Caco-2 (cell line): ENCODE measurements at places on chromosomes 5 and 9.

DNA sequence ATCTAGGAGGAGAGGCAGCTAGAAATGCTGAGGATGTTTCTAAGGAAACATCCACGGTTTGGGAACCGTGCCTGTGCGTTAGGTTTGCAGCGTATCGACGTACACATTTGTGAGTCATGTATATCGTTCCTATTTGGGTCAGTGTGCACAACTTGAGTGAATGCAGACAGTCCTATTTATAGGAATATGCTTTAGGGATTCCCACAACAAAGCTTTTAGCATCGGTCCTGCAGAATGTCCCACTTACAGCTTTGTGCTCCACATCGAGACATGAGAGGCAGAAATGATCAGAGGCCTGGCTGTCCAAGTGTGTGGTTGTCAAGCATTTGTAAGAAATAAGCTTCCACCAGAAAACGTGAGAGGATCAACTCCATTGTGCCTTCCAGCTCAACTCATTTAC, 1282.7 kb upstream of the WWC1 start:
- peaks cover 5% of the 10 kb centered on the region; the same call in 1 of the 2 replicates for H3K4me1 ChIP-seq
- no peak overlapping the region for H3K4me3 ChIP-seq
- H3K27me3 ChIP-seq: no peaks in the 10 kb centered on the region
- no peak for DNase-seq

- peaks cover 12% of the 10 kb centered on the region for H3K4me1 ChIP-seq
- no peak overlapping the region for H3K4me3 ChIP-seq
- DNase-seq: no peak
- no peak overlapping the region for H3K27ac ChIP-seq
- no peaks in the 10 kb centered on the region for H3K27me3 ChIP-seq
Measured at GRCh38 chr9:89732939-89733324, 128.1 kb downstream of the GADD45G start.

DNA sequence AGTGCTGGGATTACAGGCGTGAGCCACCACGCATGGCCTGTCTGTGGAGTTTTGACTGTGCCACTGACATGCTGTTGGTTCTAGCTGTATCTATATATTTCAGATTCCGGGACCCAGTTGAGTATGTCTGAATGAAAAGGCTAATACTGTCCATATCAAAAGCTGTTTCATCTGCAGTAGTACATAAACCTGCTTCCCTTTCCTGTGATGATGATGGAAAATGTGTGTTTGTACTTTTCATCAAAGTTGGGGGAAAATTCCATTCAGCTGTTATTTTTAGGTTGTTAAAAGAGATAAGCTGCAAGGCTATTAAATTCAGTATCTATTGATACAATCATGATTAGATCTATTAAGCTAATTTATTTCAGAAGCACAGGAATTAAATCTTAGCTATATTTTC, 237.6 kb upstream of the ADAMTSL1 start:
- no peaks in the 10 kb centered on the region for H3K36me3 ChIP-seq
- DNase-seq: no peak
- no peak overlapping the region for H3K4me3 ChIP-seq
- H3K27me3 ChIP-seq: no peaks in the 10 kb centered on the region
- no peaks in the 10 kb centered on the region for H3K4me1 ChIP-seq
- no peak overlapping the region for H3K27ac ChIP-seq

DNA sequence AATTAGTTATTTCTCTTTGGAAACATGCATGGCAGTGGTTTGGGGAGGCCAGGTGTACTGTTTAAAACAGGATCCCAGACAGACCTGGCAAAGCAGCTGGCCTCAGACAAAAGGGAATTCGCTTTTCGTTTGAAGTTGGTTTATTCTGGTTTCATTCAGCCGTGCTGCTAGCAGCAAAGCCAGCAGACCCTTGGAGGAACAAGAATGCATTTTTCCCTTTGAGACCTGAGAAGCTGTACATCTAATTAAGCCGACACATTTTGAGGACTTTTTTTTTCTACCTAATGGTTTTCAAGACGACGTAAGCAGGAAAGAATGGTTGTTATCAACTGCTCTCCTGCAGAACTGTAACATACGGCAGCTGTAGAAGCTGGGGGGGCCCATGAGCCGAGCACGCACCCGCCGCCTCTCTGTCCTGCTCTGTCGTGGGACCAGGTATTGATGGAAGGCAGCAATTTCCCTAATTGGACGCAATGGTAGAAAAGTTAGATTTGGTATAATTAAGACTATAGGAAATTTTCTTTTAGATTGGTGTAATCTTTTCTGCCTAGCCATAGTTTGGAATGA, 13.6 kb downstream of the PLEKHG4B start:
- H3K4me1 ChIP-seq: no peaks in the 10 kb centered on the region
- no peak overlapping the region for H3K4me3 ChIP-seq
- H3K36me3 ChIP-seq: no peaks in the 10 kb centered on the region
- H3K27me3 ChIP-seq: no peaks in the 10 kb centered on the region
- DNase-seq: no peak

DNA sequence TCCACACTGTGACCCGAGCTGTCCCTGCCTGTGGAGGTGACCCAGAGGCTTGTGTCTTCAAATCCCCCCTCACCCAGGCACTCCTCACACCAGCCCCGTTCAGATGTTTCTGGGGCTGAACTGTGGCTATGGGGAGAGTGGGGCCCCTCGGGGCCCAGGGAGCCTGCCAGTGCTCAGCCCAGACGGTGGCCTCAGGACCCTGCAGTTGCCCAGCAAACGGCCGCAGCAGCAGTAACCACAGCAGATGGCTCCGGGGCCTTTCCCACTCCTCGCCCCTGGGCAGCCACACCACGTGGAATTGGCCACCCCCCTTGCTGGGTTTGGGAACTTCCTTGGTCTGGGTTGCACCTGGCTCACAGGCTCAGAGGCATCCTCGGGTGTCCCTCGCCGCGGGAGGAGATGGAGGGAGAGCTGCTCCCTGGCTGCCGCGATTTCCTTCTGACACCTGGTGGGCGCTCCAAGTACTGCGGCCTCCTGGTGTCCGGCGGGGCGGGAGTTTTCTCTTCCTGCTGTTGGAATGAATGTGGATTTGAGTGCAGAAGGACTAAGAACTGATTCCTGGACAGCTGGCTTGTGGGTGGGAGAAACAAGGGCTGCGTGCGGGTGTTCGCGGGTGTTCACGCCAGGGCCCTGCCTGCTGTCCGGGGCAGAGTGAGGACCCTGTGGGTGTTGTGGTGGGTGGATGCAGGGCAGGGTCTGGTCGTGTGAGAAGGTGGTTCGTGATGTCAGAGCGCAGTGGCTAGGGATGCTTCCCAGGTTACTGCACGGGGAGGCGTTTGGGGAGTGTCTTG, 97.5 kb downstream of the COL5A1 start:
- no peaks in the 10 kb centered on the region for H3K27me3 ChIP-seq
- DNase-seq: peak; percentile 72
- H3K4me1 ChIP-seq: no peaks in the 10 kb centered on the region
- H3K36me3 ChIP-seq: no peaks in the 10 kb centered on the region
- H3K27ac ChIP-seq: no peak overlapping the region

- no peaks in the 10 kb centered on the region for H3K27me3 ChIP-seq
- no peak overlapping the region for H3K27ac ChIP-seq
- H3K4me1 ChIP-seq: peaks cover 16% of the 10 kb centered on the region
Measured at GRCh38 chr9:133125941-133126696, 5.1 kb upstream of the RALGDS start.

- H3K4me1 ChIP-seq: no peaks in the 10 kb centered on the region
- no peaks in the 10 kb centered on the region for H3K36me3 ChIP-seq
- no peak overlapping the region for H3K27ac ChIP-seq
- H3K4me3 ChIP-seq: no peak overlapping the region
- H3K27me3 ChIP-seq: no peaks in the 10 kb centered on the region
Measured at GRCh38 chr9:28892538-28892937, 1319.3 kb upstream of the C9orf72 start.

- no peak overlapping the region for H3K4me3 ChIP-seq
- no peaks in the 10 kb centered on the region for H3K36me3 ChIP-seq
- no peak overlapping the region for H3K27ac ChIP-seq
- no peak for DNase-seq
- no peaks in the 10 kb centered on the region for H3K4me1 ChIP-seq
- peaks cover 2% of the 10 kb centered on the region for H3K27me3 ChIP-seq
Measured at GRCh38 chr5:170430866-170431437, 41.8 kb upstream of the KCNMB1 start.

- H3K27ac ChIP-seq: no peak overlapping the region
- no peak for DNase-seq
- no peak overlapping the region; the same call in 1 of the 2 replicates for H3K4me3 ChIP-seq
- H3K4me1 ChIP-seq: peaks cover 6% of the 10 kb centered on the region; the same call in 1 of the 2 replicates
Measured at GRCh38 chr9:91905991-91906469, 44.0 kb downstream of the ROR2 start.

DNA sequence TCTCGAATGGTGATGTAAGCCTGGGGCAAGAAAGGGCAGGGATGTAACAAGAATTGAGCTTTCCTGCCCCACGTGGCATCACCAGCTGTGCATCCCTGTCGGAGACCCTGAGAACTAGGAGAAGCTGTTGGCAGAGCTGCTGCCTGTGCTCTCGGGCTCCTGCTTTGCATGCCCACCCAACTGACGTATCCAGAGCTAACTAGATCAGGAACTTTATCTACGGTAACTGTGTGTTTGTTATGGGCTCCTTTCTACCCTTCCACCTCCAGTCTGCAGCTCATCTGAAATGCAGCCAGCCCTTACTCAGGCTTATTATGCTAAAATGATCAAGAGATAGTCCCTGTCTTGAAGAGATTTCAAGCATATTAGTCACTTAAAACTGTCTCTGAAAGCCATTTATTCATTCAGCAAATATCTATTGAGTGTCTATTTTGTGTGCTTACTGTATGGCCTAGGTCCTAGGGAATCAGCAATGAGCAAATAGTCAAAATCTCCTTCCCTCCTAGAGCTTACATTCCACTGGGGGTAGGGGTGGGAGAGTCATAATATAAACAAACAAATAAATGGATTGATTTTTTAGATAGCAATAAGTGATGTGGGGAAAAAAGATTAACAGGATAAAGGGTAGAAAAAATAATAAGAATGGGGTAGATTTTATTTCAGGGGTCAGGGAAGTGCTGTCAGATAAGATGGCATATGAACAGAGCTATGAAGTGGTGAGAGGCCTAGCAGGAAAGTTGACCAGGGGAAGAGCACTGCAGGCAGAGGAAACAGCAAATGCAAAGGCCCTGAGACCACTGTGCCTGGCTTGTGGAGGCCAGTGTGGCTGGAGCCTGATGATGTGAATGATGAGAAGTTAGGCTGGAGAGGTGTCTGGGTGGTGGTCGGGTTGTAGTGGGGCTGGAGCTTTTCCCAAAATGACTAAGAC, 118.2 kb downstream of the GALNT10 start:
- H3K4me1 ChIP-seq: no peaks in the 10 kb centered on the region
- H3K4me3 ChIP-seq: no peak overlapping the region
- H3K27me3 ChIP-seq: no peaks in the 10 kb centered on the region
- peak overlapping the region; percentile 2 for H3K27ac ChIP-seq

DNA sequence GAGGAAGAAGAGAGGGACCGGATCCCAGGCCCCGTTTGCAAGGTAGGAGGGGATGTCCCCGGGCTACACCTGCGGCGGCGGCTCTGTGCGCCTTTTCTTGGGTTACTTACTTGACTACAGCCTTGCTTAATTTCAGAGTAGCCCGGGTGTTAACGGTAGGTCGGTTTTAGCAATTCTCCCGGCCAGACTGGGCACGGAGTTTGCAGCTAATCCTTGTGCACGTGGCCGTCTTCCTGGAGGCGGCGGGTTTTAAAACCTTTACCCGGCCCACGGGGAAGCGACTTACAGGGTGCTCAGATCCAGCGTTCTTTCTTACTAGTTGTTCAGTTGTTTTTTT, 313 bp downstream of the BRIX1 start:
- no peak for DNase-seq
- H3K4me1 ChIP-seq: peaks cover 14% of the 10 kb centered on the region; the same call in 1 of the 2 replicates
- H3K36me3 ChIP-seq: peaks cover 3% of the 10 kb centered on the region; the same call in 1 of the 2 replicates
- H3K4me3 ChIP-seq: peak overlapping the region; percentile 75

DNA sequence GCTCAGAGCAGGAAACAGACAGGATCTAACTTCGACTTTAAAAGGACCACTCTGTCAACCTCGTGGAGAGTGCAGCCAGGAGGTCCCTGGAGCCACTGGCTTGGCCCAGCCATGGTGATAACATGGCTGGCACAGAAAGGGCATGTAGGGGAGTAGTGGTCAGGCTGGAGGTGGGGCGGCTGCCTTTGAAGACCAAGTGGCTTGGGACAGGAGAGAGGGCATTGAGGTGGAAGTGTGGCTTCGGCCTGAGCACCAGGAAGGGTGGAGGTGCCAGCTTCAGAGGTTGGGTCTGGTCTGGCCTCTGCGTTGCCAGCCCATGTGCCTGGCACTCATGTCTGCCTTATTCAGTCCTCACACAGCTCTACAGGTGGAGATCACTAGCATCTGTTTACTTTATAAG, 270.0 kb downstream of the NSG2 start:
- H3K36me3 ChIP-seq: no peaks in the 10 kb centered on the region
- no peak for DNase-seq
- H3K27me3 ChIP-seq: peaks cover 2% of the 10 kb centered on the region
- H3K4me1 ChIP-seq: peaks cover 4% of the 10 kb centered on the region; the same call in 1 of the 2 replicates

GRCh38 chr9:88971131-88971960, 19.9 kb upstream of the S1PR3 start:
- H3K4me3 ChIP-seq: no peak overlapping the region
- no peak overlapping the region for H3K27ac ChIP-seq
- H3K36me3 ChIP-seq: no peaks in the 10 kb centered on the region
- no peak for DNase-seq
- H3K27me3 ChIP-seq: no peaks in the 10 kb centered on the region; the same call in 1 of the 2 replicates
- no peaks in the 10 kb centered on the region for H3K4me1 ChIP-seq

GRCh38 chr9:134770972-134771971, 109.3 kb upstream of the FCN2 start:
- H3K27ac ChIP-seq: no peak overlapping the region
- H3K27me3 ChIP-seq: no peaks in the 10 kb centered on the region
- no peaks in the 10 kb centered on the region for H3K36me3 ChIP-seq
- no peak overlapping the region for H3K4me3 ChIP-seq
- H3K4me1 ChIP-seq: peaks cover 19% of the 10 kb centered on the region
- no peak for DNase-seq

GRCh38 chr5:146797658-146798057, 80.9 kb downstream of the PPP2R2B start:
- no peaks in the 10 kb centered on the region for H3K27me3 ChIP-seq
- no peaks in the 10 kb centered on the region for H3K4me1 ChIP-seq
- H3K36me3 ChIP-seq: no peaks in the 10 kb centered on the region

DNA sequence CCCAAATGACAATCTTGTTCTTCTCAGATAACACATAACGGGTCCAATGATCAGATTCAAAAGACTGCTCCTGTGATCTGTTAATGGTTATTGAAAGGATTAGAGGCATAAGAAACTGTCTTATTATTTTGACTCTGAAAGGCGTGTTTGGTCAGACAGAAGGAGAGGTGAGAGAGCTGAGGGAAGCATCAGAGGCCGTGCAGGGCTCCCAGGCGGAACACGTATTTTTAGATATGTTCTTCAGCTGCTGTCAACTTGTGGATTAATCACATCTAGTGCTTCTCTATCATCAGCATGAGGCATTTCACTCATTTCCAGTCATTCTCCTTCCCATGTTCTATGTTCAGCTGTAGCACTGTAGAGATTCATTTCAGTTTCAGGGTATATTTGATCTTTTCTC, 199.8 kb downstream of the MAPKAP1 start:
- H3K36me3 ChIP-seq: no peaks in the 10 kb centered on the region
- H3K4me3 ChIP-seq: no peak overlapping the region
- no peak overlapping the region for H3K27ac ChIP-seq

DNA sequence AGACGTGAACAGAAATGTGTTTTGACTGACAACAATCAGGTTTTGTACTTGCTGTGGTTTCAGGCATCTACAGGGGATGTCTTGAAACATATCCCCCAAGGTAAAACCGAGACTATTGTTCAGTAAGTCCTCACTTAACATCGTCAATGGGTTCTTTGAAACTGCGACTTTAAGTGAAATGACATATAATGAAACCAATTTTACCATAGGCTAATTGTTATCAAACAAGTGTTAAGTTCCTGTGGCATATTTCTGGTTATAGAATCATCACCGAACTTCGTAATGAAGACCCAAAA, 16.4 kb upstream of the OMD start:
- no peaks in the 10 kb centered on the region for H3K36me3 ChIP-seq
- no peak for DNase-seq
- H3K27me3 ChIP-seq: no peaks in the 10 kb centered on the region
- H3K4me3 ChIP-seq: no peak overlapping the region
- no peak overlapping the region for H3K27ac ChIP-seq
